Left ventricle myocardium superior (tissue), 1 donor: ENCODE measurements at places on chromosomes 7 and 10. TPM values are rescaled to one million over a fixed set of nuclear protein-coding genes. Genes with fewer than 3 reads are reported as not detected.

- no peak for DNase-seq
These were observed 41.1 kb downstream of the PPP1R3C start for GRCh38 chr10:91591797-91592174.

- DNase-seq, result no peak
These were observed 338.9 kb upstream of the KIAA1217 start for GRCh38 chr10:23869996-23870395.

- DNase-seq, result no peak
These were observed 41.2 kb downstream of the TNRC18 start for GRCh38 chr7:5382281-5382892.

GRCh38 chr7:1926908-1927306 is 256.8 kb downstream of the ELFN1 start:
- no peak for DNase-seq

Gene DGKB
- total RNA-seq, result 0.47 TPM

DNA sequence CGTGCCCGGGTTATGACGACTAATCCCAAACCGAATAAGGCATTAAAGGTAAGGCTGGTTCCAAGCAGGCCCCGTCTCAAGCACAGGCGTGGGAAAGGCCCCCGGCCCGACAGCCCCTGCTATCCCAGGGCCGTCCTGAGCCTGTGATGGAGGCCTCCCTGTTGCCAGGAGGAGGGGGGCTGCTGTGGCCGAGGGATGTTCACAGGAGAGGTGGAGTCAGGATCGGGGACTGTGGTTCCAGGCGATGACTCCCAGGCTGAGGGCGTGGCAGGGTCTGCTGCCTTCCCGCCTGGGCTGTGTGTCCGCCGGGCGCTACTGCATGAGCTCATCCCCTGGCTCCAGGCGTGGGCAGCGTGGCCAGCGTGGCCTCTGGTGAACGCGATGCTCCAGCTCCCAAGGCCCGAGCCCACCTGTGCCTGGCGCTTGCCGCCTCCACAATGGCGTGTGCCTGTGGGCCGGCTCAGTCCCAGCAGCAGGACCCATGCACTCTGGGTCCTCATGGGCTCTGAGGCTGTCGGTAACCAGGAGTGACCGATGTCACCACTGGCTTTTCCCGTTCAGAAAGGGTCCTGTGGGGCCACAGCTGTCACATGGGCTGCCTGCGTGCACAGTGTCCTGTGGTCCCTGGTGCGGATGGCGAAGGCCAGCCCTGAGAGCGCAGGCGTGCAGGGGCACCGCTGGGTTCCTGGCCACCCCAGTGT is 8.8 kb downstream of the MAFK start:
- DNase-seq, result no peak

Gene CFAP70
- 1.7 TPM for total RNA-seq

- no peak for DNase-seq
These were observed 20.7 kb upstream of the CAV2 start for GRCh38 chr7:116478834-116479233.

- no peak for DNase-seq
These were observed 20.4 kb upstream of the HIPK2 start for GRCh38 chr7:139798221-139798620.

Gene OPALIN
- total RNA-seq, result not detected

Gene IKZF1
- 3.7 TPM for total RNA-seq

DNA sequence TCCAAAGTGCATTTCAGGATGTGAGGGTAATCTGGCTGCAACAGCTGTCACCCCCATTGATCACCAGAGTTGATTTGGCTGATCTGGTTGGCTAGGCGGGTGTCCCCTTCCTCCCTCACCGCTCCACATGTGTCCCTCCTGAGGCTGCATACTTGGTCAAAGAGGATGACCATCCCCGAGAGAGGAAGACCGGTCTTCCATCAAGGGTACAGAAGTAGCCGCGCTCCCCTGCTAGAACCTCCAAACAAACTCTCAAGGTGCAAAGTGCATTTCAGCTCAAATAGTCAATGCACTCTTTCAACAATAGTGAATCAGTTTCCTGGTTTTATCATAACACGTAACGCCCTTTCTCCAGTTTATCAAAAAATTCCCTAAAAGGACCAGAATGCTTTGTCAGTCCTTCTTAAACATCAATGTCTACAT is 44.6 kb downstream of the CARD11 start:
- no peak for DNase-seq

Gene CALY
- not detected for total RNA-seq

GRCh38 chr7:139647814-139648390 is 124.4 kb downstream of the CLEC2L start:
- DNase-seq, result no peak

Gene KCNMA1
- 2.5 TPM for total RNA-seq

Gene GNGT1
- not detected for total RNA-seq
